Activated T-cell treated with anti-CD3 and anti-CD28 coated beads for 4 hours (primary cell): ENCODE measurements at places on chromosomes 6 and 20.

GRCh38 chr6:11852061-11852651 lies 73.6 kb upstream of the ADTRP start:
- no peak for DNase-seq

- DNase-seq, result no peak
Measured at GRCh38 chr6:88359530-88360202, 193.5 kb upstream of the CNR1 start.

- no peak for DNase-seq
Measured at GRCh38 chr6:69668916-69669315, 127.9 kb downstream of the LMBRD1 start.

DNA sequence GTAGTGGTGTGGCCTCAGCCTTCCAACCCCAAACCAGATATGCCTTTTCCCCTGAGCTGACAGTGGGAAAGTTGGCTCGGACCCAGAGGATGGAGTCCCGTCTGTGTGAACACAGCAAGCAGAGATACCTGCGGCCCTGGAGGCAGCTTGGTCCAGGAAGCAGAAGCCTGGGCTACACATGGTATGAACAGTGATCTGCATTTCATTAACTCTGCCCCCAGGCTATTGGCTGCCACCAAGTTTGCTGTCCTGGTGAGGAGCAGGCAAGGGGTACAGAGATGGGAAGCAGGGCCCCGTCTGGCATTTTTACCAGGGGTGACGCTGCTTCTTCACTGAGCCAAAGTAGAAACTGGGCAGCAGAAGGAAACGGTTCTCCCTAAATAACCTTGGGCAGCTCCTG lies 90.0 kb downstream of the EDN3 start:
- DNase-seq, result no peak

DNA sequence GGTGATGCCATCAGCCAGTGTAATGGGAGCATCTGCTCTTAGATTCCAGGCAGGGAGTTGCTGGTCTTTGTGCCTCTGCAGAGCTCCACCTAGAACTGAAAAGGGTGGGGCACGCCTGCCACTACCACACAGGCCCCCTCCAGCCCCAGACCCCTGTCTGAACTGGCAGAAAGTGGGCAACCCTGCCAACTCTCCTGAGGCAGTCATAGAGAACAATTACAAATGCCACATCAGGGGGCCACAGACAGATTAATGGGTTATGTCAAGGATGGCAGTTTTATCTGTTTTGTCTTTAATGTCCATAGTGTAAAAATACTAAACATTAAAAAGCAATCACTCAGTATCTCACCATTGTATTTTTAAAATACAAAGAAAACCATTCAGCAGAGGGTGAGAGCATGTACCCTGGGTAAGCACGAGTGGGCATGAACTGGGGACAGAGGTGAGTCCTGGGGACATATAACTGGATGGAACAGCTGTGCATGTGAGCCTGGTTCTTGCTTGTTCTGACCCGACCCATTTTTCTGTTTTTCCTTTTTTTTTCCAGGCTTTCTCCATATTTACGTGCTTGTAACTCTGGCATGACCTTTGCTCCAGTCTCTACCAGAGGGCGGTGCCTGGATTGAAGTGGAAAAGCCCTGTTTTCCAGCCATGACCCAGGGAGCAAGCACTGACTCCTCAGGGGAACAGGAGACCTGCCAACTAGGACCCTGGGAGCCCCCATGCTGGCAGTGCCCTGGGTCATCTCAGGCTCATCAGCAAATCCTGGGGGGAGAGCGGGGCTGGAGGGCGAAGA lies 8.2 kb downstream of the TRAF3IP2 start:
- no peak for DNase-seq

- no peak for DNase-seq
Measured at GRCh38 chr6:13769034-13769654, 45.2 kb downstream of the MCUR1 start.

GRCh38 chr20:1376408-1377270 lies 16.2 kb downstream of the FKBP1A start:
- DNase-seq, result no peak

- no peak for DNase-seq
Measured at GRCh38 chr20:11394145-11394833, 523.4 kb upstream of the BTBD3 start.
